ENCODE measurements at places on chromosomes 12 and 14.

GRCh38 chr14:49882826-49883694, 9.8 kb upstream of the ARF6 start:
- no peak for DNase-seq

DNA sequence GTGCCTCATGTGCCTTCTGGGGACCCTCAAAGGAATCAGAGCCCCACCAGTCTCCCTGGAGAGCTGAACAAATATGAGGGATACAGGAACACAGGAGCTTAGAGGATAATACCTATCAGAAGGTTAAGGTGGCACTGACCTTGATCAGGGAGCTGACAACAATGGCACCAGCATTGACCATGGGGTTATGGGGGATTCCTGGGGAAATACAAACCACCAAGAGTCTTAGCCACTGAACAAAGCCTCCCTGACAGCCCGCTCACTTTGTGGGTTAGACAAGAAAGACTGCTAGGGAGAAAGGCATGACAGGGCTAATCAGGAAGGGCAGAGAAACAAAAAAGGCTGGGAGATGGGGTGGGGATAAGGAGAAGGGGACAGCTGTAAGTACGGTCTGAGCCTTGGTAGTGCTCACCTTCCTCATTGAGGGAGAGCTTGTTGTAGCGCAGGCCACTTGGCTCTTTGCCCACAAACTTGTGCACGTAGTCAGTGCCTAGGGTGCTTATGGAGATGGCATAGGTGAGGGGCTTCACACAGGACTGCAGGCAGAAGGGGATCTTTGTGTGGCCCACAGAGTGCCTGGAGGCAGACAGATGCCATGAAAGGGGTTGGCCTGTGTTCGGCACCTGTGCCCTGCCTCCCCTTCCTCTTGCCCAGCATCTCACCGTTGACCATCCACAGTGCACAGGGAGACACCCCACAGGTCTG, 9.3 kb downstream of the SPRYD4 start:
- DNase-seq = no peak

DNA sequence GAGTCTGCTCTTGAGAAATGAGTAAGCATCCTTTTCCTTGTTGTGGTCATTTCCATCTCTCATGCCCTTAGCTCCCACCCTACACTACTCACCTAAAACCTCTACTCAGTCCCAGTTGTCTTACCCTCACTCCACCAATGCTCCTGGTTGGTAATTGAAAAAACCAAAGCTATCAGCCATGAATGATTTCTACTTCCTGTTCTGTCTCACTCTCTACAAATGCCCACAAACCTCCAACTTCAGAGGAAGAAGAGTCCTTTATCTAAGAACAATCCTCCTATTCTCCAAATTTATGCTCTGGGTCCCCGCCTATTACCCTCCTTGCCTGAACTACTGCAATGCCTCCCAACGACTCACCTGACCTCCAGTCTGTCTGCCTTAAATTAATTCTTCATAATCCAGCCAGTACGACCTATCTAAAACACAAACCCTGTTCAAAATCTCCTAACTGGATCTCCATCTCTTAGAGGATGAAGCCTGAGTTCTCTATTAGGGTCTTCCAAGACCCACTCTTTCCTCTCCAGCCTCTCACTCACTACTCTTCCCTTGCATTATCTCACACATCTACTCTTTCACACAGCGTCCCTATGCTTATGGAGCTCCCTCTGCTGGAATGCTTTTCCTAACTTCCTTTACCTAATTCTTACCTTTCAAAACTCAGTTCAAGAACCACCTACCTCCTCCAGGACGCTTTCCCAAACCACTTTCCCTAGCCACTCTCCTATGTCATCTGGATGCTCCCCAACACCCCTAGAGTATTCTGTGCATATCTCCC, 2.2 kb downstream of the DHRS1 start:
- no peak for DNase-seq

GRCh38 chr14:103007555-103007954, 49.8 kb downstream of the CDC42BPB start:
- DNase-seq = no peak

- no peak for DNase-seq
Measured at GRCh38 chr12:22325218-22325617, 9.3 kb downstream of the ST8SIA1 start.

DNA sequence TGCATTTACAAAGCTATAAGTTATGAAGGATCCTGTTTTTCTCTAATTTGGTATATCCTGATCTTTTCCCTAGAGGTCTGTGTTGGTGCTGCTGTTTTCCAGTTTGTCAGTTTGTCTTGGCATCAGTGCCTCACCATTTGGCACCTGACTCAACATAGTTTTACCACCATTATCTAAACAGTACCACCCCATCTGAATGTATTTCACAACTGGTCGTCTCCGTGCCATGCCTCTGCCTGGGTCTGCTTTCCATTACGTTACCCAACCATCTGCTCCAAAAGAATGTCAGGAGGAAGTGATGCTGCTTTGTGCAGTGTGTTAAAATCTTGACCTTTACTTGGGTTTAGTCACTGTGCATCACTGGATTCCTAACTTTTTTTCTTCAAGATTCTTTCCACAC, 129.3 kb upstream of the RASSF8 start:
- no peak for DNase-seq

All from stimulated activated CD4-positive, alpha-beta T cell treated with anti-CD3 and anti-CD28 coated beads, Interleukin-1b, Interleukin-23, amount 100 ng/mL, for 4 hours (primary cell).